ENCODE measurements at places on chromosomes 1 and 21.

- DNase-seq: no peak
These were observed 15.8 kb upstream of the BACE2 start for GRCh38 chr21:41152147-41152546.

- no peak for DNase-seq
These were observed 6.1 kb downstream of the PRXL2B start for GRCh38 chr1:2592672-2593071.

DNA sequence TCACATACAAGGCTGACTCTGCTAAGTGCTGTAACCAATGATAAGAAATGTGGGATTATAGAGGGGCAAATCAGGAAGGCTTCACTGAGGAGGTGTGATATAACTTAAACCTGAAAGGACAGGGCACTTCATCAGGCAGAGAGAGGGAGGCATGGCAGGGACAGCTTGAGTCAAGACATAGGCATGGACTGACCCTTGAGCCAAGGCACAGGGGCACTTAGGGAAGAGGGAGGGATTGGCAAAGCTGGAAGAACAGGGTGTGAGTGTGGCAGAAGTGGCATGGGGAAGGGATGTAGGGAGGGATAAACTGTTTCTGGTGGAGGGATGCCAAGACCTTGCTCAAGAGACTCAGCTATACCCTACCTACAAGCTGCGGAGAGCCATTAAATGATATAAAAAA is 81.3 kb downstream of the PLXNA2 start:
- DNase-seq: no peak

DNA sequence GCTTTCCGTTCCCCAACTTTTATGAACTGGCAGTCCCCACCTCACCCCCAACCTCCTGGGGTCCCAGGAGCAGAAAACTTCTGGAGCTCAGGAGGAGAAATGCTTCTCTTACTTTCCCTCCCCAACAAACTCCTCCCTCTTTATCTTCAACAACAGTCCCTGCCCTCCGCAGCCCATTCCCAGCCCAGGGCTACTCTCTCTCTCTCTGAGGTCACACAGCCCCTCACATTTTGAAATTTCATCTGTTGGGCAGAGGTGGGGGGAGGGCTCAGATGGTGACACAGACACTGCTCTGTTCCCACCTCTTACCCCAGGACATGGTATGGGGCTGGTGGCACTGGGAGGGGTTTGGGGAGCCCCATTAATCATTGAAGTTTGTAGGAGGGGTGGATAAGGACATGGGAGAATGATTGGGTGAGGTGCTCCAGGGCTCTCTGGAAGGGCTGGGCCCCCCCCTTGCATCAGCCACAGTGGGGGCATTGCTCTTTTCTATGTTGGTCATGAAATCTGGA is 6.0 kb downstream of the PIK3CD start:
- no peak for DNase-seq

DNA sequence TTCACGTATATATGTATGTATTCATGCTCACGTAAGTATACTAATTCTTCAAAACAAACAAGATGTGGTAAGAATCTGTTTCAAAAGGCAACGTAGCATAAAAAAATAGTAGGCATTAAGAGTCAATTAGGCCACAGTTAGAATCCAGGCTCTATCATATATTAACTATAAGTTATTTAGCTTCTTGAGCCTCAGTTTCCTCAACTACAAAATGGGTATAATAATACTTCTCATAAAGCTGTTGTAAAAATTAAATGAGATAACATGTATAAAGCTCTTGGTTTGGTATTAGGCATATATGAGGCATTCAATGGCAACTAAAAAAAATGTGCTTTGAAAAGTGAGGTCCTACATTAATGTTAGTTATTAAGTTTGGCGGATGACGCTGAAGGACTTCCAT is 9.2 kb downstream of the B3GALNT2 start:
- no peak for DNase-seq

Data from trophoblast cell (in vitro differentiated cells and primary cell).